Stimulated activated CD8-positive, alpha-beta memory T cell treated with anti-CD3 and anti-CD28 coated beads, Interleukin-7, amount 100 ng/mL, for 48 hours (primary cell): ENCODE measurements at places on chromosomes 12 and 14.
A peak's percentile ranks its signal among the peaks of the same experiment; 100 is the strongest.

DNA sequence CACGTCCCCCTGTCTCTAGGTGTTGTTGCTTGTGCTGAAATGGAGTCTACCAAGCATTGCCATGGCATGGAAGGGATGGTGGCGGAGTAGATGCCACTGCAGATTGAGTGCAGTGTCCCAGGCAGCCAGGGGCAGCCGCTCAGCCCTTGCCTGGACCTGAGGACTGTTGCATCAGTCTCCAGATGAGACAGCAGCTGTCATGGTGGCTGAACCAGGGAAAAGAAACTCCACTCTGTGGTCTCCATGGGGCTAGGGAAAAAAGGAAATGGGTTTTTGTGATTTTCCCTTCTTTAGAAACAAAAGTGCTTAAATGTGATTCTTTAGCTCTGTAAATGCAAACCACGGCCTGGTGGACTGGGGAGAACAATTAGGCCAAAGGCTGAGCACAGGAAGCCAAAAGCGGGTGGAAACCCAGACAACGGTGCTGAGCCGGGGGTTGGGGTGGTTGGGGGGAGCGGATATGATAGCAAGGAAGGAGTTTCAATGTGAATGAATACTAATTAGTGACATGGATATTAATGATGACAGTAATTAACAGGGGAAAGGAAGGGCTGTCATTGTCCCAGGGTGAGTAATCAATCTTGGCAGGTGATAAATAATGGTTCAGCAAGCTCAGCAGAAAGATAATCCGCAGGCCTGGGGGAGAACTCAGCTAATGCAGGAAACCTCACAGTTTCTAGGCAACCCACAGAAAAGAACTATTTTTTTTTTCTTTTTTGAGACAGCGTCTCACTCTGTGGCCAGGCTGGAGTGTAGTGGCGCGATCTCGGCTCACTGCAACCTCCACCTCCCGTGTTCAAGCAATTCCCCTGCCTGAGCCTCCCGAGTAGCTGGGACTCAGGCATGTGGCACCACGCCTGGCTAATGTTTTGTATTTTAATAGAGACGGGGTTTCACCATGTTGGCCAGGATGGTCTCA, 442.6 kb downstream of the DPF3 start:
- peak; percentile 19 for DNase-seq

GRCh38 chr12:96419576-96420276, 19.5 kb upstream of the CDK17 start:
- DNase-seq, result no peak

DNA sequence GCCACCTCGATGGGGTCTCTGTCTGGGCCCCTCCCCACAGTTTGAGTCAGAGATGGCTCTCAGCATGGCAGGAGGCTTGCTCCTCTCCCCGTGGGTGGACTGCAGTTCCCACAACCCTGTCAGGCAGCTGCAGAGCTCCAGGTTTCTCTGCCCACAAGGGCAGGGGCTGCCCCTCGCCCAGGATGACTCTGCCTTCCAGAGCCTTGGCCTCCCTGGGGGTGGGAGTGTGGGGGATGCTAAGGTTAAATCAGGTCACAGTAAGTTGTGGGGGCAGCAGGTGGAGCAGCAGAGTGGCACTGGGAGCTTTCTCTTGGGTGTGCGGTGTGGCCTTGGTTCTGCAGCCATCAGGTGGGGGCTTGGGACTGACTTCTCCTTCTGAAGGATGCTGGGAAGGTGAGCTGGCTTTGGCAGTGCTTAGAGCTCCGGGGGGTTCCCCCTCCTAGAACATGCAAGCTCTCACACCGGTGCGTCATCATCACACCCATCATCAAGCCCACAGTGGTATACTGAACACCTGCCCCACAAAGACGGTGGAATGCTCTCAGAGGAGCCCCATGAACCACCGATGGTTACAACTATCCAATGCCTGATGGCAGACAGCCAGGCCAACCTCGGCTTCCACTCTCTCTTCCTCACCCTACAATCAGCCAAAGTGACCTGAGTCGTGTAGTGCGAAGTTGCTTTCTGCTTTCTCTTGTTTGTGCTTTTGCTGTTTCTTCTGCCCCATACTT, 39.7 kb downstream of the ERH start:
- DNase-seq, result peak; percentile 25

DNA sequence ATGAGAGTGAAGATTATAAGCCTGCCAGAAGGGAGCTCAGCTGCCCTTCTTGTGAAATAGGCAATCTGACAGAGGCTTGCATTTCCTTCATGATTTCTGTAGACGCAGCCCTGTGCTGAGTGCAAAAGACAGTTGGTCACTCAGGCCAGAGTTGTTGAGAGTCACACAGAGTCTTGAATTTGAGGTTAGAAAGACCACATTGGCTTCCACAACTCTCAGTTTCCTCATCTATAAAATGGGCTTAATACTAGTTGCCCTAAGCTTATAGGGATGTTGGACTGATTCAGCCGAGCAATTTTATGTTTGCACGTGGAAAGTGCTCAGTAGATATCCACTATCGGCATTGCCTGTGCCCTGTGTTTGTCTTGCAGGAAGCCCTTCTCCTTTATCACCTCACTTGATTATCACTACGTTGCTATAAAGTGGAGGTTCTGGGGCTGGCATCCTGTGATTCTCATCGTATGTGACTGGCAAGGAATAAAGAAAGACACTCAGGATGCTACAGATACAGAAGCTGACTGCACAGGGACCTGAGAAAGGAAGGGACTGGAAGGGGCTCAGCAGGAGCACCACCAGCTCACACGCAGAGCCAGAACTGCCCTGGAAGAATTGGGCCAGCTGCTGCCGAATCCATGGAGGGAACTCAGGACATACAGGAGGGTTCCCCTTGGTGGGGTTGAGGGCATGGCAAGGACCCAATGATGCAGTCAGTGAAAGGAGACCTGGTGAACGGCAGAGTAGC, 19.8 kb upstream of the SERPINA4 start:
- DNase-seq, result no peak

DNA sequence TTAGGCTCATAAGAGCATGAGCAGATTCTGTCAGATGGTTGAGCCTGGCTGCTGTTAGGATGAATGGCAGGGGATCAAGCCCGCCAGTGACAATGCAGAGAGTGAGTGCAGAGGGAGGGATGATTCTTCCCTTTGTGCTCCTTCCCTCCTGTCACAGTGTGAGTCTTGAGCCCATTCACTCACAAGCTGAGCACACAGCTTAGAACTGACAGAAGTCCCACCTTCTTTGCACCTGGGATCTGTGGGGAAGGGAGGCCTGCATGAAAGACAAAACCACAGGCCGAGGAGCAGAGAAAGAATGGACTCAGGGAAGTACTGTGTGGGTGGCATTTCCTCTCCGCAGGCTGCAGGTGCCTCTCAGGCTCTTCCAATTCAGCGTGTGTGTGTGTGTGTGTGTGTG, 160.6 kb downstream of the KCNA5 start:
- no peak for DNase-seq

DNA sequence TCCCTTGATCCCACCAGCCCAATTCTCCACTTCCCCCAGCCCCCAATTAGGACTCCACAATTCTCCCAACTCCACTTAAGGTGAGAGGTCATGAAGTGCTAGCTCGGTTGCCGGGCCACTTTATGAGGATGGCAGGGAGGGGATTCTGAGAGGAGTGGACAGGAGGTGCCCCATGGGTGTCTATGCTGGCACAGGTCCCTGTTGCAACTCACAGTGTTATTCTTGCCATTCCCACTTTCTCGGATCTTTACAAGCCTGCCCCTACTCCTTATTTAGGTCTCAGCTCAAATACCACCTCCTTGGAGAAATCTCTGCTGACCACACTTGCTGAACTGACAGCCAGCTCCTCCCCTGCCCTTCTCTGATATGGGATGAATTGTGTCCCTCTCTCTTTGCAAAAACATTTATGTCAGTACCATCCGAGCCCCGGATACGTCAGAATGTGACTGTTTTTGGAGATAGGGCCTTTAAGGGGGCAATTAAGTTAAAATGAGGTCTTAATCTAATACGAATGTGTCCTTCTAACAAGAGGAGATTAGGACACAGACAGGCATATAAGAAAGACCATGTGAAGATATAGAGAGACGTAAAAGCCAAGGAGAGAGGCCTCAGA, 4.2 kb upstream of the LGALS3 start:
- no peak for DNase-seq

- DNase-seq, result no peak
These were observed 25.6 kb upstream of the NFYB start for GRCh38 chr12:104163631-104164030.
